ENCODE measurements at places on chromosomes 16 and 17.

GRCh38 chr16:55701442-55702319, 45.9 kb downstream of the SLC6A2 start:
- peak; percentile 49 for DNase-seq

DNA sequence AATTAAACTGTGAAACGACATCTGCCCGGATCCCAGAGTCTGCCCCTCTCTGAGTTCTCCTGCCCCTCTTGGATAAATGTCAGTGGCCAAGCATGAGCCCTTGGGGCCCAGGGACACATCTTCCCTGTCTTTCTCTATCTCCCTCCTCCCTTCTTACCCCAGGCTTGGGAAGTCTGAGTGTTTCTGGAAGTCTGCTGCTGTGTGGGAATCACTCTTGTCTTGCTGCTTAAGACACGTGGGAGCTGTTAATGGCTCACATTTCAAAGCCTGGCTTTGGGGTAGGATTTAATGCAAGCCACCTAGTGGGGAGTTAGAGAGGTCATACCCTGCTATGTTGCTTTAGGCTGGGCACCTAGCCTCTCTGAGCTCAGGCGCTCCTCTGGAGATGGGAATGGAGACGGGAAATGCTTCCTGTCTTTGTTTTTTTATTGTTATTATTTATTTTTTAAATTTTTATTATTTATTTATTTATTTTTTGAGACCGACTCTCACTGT, 218.5 kb upstream of the CIBAR2 start:
- peak; percentile 85 for DNase-seq

DNA sequence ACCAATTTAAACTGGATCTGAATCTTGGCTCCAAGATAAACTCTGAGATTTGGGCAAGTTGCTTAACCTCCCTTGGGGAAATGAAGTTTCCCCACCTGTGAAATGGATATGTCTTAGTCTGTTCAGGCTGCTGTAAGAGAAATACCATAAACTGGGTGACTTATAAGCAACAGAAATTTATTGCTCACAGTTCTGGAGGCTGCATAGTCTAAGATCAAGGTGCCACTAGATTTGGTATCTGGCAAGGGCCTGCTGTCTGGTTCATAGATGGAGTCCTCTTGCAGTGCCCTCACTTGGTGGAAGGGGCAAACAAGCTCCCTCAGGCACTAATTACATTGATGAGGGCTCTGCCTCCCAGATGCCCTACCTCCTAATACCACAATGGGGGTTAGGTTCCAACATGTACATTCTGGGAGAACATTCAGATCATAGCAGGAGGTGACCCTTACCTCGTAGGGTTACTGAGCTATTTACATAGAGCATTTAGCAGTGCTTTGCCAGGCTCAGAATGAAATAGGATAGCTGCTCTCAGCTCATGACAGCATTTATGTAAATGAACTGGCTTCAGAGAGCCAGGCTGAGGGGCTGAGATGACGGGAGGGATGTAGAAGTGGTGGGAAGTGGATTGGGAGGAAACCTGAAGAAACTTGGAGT, 83.9 kb downstream of the SPECC1 start:
- no peak for DNase-seq

- DNase-seq = no peak
These were observed 25.2 kb upstream of the HYDIN start for GRCh38 chr16:71255721-71256120.

GRCh38 chr16:35516551-35516950, 2057.1 kb downstream of the TP53TG3F start:
- no peak for DNase-seq

DNA sequence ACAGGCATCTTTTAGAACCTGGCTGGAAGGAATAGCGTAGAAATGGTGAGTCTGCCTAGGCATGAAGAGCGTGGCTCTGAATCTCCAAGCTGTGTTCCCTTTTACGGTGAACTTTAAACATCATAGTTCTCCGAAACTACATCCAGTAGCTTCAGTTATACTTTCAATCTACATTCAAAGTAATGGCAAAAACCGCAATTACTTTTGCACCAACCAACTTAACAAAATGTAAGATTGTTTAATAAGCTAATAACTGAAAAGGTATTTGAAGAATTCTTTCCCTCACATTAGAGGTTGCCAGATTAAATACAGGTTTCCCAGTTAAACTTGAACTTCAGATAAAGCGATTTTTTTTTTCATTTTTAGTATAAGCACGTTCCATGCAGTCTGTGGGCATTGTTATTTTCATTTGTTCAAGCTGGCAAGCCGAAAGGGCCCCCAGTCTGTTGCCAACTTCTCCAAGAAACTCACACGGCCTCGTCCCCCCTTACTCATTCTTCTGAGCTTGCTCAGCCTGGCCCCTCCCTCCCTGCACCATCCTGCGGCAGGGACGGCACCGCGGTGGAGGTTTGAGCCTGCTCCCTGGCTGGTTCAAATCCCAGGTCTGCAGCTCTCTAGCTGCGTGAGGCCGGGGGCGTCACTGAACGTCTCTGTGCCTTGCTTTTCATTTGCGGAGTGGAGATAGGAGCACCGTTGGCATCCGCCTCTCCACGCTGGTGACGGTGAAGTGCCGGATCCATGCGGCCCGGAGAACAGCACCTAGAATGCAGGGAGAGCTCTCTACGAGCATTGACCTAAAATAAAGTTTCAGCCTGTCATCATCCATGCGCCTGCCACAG, 3.5 kb upstream of the MTHFSD start:
- no peak for DNase-seq

DNA sequence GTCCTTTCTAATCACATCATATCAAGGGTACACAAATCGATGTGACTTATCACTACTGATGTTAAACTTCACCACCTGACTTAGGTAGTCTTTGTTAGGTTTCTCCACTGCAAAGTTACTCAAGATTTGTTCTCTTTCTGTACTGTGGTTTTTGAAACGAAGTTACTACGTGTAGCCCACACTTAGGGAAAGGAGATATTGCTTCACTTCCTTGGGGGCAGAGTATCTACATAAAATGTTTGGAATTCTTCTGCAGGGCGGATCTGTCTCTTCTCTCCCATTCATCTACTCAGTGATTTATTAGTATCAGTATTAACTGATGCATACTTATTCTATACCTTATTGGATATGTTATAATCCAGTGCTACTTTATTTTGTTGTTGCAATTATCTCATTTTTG, 403.6 kb upstream of the MON1B start:
- DNase-seq = no peak

DNA sequence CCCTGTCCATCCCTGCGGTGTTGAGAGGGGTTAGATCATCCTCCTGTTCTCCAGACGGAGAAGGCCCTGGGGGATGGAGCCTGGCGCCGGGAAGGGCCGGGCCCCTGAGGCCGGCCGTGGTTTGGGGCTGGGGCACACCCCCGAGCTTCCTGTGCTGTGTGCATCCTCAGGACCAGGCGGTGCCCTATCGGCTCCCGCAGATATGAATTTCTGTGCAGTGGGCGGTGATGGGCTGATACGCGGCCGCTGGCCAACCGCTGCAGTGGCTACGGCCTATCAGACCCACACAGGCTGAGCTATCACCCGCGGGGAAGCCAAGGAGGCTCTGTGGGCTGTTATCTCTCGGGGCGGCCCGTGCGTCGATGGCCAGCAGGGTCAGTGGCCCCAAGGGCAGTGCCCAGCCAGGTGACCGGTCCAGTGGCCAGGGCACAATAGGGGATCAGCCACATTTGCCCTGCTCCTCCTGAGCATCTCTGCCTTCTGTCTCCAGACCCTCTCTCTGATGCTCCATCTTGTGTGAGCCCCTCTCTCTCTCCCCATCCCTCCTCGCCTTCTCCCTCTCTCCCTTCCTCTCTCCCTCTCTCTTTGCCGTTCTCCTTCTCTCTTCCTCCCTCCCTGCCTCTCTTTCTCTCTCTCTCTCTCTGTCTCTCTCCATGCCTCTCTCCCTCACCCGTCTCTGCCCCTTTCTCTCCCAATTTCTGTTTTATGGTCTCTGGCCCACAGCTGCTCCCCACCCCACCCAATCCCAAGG, 38.7 kb downstream of the ZFPM1 start:
- DNase-seq = no peak

DNA sequence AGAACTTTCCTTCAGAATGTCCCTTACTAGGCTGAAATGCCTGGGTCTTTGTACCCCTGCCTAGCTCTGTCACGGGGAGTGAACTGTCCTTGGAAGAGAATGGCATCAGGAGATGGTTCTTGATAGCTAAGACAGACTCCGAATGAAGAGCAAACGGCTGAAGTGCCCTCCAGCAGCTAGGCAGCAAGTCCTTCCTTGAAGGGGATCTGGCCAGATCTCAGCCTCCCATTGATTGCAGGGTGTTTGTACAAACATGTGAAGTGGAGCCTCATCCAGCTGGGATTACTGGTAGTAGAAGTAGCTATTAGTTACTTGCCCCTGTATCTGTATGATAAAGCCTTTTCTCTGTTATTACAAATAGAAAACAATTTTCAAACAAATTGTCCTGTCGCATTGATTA, 30.9 kb downstream of the LRRC36 start:
- DNase-seq = no peak

GRCh38 chr16:50260206-50261159, 5.9 kb upstream of the ADCY7 start:
- no peak for DNase-seq

DNA sequence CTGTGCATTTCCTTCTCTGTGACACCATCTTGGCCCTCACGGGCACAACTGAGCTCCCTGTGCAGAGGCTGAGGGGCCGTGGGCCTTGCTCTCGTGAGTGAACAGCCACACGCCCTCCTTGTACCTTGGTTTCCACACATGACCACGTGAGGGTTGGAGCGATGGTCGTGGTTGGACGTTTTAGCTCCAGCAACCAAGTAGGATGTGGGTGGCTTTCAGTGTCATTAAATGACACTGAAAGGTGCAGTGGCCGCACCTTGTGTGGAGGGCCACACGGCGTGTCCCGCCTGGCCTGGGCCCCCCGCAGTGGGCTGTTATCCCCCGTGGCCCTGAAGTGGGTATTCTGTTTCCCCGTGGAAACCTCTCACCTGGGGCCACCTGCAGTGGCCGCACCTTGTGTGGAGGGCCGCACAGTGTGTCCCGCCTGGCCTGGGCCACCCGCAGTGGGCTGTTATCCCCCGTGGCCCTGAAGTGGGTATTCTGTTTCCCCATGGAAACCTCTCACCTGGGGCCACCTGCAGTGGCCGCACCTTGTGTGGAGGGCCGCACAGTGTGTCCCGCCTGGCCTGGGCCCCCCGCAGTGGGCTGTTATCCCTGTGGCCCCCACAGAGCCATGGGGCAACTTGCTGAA, 28.2 kb downstream of the ACSF3 start:
- no peak for DNase-seq

GRCh38 chr17:56319531-56319930, 166.3 kb downstream of the ANKFN1 start:
- DNase-seq = peak; percentile 37

DNA sequence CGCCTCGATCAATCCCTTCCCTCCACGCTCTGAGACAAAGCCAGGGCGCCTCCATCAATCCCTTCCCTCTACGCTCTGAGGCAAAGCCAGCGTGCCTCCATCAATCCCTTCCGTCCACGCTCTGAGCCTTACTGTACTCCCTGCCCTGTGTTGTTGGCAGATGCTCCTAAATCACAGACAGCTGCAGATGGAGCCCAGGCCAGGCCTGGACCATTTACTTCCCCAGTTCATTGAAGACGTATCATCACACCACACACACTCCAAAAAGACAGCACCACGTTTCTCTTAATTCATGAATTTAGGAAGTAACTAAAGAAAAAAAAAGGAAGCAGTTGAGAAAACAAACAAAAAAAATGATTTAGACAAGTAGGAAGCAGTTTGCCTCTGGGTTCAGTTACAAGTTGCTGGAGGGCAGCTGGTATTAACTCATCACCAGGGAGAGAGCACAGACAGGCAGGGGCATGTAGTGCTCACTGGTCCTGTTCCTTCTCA, 7.4 kb upstream of the CD300LD start:
- no peak for DNase-seq

- no peak for DNase-seq
These were observed 670.2 kb downstream of the CDH8 start for GRCh38 chr16:61366006-61366405.

DNA sequence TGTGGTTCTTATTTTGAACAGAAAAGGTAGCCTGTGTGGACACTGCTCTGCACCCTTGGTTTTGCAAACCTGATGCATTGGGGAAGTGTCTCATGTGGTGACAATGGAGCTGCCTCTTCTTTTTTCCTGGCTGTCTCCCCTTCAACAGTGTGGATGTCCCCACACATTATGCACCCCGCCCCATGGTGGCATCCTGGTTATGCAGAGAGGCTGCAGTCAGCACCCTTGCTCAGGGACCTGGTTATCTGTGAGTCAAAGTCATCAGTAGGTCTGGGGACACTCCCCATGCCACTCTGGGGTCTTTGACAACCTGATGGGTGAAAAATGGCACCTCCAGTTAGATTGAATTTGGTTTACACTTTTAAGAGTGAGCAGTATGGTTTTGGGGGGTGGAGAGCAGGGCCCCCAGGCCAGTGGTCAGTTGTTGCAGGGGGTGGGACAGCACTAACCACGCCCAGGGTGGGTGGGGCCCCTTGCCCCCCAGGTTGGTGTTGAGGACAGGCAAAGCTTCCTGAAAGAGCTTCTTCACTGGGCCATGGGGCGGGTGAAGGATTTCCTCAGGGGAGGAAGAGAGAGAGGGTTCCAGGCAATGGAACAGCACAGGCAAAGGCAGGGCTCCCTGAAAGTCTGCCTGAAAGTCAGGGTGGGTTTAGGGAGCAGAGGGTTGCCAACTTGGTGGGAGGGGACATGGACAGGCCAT, 24.6 kb upstream of the KCNJ12 start:
- DNase-seq = no peak

GRCh38 chr17:81339534-81340296, 44.6 kb upstream of the SLC38A10 start:
- no peak for DNase-seq

- DNase-seq = no peak
These were observed 17.2 kb upstream of the FOXF1 start for GRCh38 chr16:86492961-86493629.

DNA sequence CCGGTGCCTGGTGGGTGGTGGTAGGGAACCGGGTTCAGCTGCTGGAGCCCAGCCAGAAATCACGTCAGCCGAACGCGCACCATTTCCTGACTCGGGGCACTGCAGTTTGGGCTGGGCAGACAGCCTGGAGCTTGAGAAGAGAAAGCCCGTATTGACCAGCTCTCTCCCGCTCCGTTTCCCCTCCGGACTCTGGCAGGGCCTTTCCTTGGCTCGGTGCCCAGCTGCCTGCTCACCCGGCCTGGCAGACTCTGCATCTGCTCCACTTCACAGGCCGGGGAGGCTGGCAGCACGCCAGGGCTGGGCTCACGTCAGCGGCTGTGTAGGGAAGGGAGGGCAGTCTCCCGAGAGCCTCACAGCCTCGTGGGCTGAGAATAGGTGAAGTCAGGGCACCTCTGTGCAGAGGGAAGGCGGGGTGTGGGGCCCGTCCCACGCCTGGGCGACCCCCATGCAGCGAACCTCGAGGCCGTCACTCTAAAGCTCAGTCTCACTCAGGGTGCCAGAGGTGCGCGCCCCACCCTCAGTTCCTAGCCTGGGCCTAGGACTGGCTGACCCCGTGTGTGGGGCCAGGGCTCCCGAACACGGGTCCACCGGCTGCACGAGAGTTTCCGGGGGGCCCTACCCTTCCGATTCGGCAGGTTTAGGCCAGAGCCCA, 59.1 kb downstream of the OR1D5 start:
- peak; percentile 88 for DNase-seq
